Sigmoid colon (tissue), 7 donors: ENCODE measurements at places on chromosomes 6 and 20. TPM values are rescaled to one million over a fixed set of nuclear protein-coding genes. Genes with fewer than 3 reads are reported as not detected.

Gene ESF1
- 20.5 TPM for total RNA-seq

Gene BPIFA2
- not detected for total RNA-seq

GRCh38 chr6:41367061-41367460 lies 31.7 kb downstream of the NCR2 start:
- H3K36me3 ChIP-seq: no peaks in the 10 kb centered on the region
- DNase-seq: no peak
- H3K27me3 ChIP-seq: peaks cover 27% of the 10 kb centered on the region
- H3K4me1 ChIP-seq: peaks cover 18% of the 10 kb centered on the region
- no peak overlapping the region for H3K4me3 ChIP-seq

DNA sequence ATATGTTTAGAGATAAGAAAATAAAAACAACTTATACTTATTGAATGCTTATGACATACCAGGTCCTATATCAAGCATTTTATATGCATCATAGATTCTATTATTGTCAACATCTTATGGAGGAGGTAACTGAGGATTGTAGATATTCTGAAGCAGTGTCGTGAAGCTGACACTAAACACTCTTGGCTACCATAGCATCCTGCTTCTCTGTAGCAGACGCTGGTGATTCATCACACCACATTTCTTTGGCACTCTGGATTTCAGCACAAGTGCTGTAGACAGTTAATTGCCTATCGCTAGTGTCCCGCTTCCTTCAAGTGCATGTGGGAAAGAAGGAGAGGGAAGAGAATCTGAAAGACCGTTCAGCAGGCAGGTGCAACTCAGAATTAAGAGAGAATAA lies 317.1 kb downstream of the PLCB1 start:
- H3K4me1 ChIP-seq: peaks cover 17% of the 10 kb centered on the region
- no peaks in the 10 kb centered on the region for H3K36me3 ChIP-seq
- no peak for DNase-seq
- no peaks in the 10 kb centered on the region for H3K27me3 ChIP-seq
